Right renal cortex interstitium (tissue), 3 donors: ENCODE measurements at places on chromosomes 2 and 18. TPM values are rescaled to one million over a fixed set of nuclear protein-coding genes. Genes with fewer than 3 reads are reported as not detected.

Gene ICA1L
- 12.8 TPM for polyA plus RNA-seq

Gene CNRIP1
- polyA plus RNA-seq, result 23.8 TPM

Gene KCNIP3
- polyA plus RNA-seq, result 14.4 TPM

Gene MAP2
- 28.6 TPM for polyA plus RNA-seq

Gene ANO7
- polyA plus RNA-seq, result 2.1 TPM

Gene MARS2
- polyA plus RNA-seq, result 8.1 TPM

Gene HPCAL1
- polyA plus RNA-seq, result 29.6 TPM

DNA sequence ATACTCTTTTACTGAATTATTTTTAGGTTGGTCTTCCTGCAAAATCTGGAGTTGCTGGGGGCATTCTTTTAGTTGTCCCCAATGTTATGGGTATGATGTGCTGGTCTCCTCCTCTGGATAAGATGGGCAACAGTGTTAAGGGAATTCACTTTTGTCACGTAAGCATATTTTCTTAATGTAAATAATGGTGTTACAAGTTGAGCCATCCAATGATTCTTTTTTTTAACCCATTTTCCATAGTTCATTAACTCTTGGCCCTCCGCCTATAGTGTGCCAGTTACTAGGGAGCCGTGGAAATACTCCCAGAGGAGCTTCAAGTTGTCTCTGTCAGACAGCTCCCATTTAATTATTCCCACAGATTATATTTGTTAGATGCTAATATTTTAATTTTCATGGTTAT, 49.8 kb downstream of the GLS start:
- no peak for DNase-seq

GRCh38 chr18:2706903-2707302, 51.4 kb downstream of the SMCHD1 start:
- DNase-seq, result no peak

- no peak for DNase-seq
Observed at GRCh38 chr2:238927746-238928519, 80.0 kb downstream of the TWIST2 start.

GRCh38 chr2:101124643-101125366, 26.4 kb downstream of the TBC1D8 start:
- no peak for DNase-seq

DNA sequence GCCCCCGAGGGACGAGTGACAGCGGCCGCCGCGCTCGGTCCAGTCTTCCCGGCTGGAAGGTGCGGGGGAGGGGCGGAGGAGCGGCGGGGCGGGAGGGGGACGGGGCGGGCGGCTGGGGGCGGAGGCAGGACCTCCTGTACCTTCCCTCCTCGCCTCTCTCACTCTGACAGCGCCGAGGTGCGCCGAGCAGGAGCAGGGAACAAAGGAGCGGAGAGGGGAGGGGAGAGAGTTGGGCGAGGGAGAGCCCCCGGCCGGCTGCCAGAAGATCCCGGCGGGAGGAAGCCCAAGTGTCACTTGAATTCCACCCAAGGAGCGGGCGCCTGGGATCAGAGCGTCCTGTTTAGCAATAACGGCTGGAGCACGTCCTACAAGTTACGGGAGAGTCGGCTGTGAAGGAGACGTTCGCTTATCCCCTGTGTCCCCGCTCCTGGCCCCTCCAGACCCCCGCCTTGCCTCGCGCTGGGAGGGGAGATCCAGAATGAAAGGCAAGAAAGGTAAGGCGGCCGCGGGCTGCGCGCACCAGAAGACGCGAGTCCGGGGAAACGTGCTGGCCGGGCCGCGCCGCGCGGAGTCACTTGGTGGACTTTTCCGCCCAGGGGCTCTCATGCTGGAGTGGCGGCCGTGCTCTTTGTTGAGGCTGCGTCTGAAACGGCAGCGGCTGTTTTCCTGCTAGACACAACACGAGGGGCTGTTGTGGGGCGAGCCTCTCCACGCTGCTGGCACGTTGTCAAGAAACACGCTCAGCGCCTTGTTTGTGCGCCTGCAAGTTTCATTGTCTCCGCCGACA, at the start of gene TGIF1:
Gene TGIF1 (plus strand): TSS at position 161 of the 787 bp plus-strand sequence. CDS start 318 bp downstream, at position 479.
- peak; percentile 67 for DNase-seq

DNA sequence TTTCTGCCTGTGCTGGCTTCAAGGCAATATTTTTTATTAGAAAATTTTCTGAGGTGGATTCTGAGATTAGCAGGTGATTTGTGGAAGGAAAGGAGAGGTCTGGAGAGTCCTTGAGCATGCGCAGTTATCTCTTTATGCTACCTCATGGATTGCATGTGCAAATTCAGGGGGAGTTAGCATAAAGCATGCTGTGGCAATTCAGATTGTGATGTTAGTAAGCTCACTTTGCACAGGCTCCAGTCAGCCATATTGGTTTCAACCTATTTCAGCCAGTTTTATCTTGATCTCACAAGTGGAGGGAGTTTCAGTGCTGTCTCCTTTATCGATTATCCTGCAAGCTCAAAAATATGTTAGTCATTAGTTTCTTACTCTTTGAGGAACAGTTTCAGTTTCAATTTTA, 2012.3 kb upstream of the PIK3C3 start:
- no peak for DNase-seq

GRCh38 chr2:109343460-109343859, 214.5 kb downstream of the SH3RF3 start:
- no peak for DNase-seq

DNA sequence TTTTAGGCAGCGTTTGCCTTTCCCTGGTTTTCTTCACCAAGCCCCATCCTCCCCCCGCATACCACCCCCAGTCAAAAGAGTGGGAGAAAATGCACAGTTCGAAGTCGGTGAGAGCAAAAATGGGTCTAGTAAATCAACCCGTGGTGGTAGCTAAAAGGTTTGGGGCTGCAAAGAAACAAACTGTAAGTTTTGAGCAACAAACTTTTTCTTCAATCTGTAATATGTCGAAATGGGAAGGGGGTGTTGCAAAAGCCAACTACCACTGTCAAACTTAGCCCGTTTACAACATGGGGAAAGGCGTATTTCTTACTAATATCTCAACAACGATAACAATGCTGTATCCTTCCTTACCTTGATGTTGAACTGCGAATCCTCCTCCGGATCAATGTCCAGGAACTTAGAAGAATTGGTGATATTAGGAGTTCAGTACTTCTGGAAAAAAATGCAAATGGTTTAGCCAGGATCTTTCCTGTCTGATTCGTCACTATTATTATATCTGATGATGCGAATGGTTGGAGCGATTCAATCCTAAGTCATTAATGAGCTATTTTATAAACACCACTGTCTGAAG, 2.4 kb upstream of the SATB2 start:
- no peak for DNase-seq

DNA sequence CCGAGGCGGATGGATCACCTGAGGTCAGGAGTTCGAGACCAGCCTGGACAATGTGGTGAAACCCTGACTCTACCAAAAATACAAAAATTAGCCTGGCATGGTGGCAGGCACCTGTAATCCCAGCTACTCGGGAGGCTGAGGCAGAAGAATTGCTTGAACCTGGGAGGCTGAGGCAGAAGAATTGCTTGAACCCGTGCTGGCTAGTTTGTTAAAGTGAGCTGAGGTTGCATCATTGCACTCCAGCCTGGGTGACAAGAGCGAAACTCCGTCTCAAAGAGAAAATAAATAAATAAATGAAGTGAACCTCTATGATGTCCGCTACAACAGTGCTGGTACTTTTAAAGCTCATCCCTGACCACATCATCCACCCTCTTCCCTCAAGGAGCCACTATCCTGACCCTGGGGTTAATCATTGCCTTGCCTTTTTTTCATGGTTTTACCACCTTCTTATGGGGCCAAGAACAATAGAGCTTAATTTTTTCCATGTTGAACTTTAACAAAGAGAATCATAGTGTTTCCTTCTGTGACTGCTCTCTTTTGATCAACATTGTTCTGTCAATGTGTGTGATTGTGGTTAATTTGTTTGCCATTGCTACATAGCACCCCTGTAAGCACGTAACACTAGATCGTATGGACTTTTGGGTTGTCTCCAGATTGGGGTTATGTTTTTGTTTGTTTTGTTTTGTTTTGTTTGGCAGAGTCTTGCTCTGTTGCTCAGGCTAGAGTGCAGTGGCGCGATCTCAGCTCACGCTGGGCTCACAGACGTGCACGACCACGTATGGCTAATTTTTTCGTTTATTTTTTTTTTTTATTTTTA, 17.1 kb upstream of the ATRAID start:
- no peak for DNase-seq

DNA sequence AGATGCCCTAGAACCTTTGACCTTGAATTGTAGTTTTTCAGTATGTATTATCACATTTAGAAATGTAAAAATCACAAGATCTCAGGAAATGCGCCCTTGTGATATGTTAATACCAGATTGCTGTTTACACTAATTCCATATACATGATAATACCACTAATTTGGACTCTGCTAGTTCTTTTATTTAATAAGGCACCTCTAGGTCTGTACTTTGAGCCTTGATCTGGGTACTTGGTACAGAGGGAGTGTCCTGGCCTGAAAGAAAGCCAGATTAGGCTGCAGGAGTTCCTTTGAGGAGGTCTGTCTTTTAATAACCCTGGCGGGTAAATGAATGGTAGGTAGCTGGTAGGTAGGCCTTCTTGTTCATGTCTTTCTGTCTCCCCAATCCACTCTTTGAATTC, 26.3 kb downstream of the PLEKHA3 start:
- no peak for DNase-seq

DNA sequence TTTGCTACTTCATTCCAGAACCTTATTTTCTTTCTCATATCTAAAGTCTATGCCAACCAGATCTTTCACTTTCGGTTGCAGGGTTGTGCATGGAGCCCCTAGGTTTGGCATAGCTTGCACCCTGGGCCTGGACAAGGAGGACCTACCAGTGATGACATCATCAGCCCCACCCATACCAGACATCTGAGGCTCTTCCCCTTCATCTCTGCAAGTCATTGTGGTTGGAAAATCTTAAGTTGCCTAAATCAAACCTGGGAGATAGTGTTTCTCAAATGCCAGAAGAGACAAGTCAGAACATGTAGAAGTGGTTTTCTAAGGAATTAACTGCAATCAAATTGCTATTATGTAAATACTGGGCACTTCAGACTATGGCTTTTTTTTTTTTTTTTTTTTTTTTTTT, 363.3 kb downstream of the ZNF516 start:
- DNase-seq, result no peak

DNA sequence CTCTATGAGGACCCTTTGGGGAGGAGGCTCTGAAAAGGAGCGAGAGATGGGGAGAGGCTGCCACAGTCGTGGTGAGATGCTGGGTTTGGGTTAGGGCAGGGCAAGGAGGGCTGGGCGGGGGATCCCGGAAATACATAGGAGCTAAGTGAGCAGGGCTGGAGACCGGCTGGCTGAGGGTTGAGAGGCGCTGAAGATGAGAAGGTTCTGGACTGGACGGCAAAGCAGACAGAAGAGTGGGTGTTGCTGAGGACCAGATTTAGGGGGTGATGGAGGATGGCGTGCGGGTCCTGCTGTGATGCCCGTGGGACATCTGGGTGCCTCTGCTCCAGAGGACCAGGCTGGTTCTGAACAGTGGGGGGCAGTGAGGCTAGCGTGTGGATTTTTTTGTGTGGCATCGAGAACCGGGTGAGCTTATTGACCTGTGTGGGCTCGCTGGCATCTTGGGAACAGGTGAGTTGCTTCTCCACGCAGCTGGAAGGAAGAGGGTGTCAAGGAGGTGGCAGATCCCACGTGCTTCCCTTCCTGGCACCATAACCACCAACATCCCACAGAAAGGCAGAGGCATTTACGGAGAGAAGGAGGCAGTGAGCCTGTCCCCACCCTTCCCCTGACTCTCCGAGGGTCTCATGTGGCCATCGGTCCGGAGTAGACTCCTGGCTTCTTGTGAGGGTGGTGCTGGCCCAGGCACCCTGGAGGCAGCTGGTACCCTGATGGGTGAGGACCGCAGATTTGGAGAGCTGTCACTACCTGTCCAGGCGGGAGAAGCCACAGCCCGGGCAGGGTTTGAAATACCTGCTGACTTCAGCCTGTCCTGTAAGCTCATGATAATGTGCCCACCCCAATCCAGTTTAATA, 70.3 kb downstream of the ASB1 start:
- DNase-seq, result no peak

DNA sequence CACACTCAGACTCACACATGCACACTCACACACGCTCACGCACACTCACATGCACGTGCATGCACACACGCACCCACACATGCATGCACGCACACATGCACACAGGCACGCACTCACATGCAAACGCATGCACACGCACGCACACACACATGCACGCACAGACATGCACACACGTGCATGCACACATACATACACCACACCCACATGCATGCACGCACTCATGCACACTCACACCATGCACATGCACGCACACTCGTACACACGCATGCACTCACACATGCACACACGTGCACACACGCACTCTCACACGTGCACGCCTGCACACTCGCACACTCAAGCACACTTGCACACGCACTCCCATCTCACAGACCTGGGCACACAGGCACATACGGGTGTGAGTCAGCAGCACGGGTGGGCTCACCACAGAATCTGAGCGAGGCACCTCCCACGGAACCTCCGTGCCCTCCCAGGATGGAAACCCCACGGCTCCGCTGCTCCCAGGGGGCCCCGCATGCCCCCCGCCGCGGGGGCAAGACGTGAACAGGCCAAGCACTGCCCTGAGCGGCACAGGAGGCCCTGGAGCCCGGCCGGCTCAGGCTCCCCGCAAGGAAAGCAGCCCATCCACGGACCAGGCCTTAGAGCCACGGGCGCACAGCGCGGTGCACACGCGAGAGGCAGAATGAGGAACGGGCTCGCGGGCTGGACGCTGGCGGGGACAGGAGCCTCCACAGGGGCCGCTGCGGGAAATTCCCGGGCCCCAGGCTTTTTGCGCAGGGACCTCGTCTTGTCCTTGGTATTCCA, 8.4 kb upstream of the KCNG2 start:
- no peak for DNase-seq

DNA sequence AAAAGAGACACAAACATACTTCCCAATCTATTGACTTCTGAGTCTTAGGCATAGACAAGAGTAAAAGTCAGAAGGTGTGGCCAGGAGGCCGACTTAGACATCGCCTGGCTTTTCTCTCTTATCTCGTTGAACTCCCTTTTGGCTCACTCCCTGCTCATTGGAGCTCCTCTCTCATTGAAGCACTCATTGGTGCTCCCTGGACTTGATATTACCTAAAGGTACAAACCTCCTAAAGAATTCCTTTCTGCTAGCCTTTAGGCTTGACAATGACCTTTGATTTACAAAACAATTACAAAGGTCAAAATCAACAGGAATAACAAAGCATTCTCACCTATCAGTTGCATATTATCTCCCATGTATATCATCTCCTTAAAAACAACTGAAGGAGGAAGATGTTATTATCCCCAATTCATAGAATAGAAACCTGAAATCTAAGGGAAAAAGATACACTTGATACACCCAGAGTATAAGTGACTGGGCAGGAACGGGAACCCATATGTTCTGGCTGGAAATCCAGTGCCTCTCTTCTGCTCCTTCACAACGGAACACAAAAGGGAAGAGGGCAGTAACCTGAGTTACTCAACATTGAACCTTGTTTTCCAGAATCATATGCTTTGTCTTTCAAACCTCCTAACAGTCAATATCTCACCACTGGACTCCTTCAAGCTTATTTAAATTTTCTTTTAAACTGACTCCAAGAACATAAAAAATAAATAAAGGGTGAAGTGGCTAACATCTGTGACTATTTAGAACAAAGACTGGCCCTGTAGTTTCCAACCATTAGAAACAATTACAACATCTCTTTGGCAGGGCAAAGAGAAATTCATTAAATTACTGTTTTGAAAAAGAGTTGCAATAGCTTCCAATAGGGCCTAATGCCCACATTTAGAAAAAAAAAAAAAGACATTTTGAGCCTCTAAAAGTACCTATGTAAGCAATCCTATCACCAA, 1247.9 kb downstream of the LRP1B start:
- DNase-seq, result no peak

GRCh38 chr2:171550613-171551012, 28.3 kb downstream of the CYBRD1 start:
- DNase-seq, result no peak

GRCh38 chr2:226117510-226118065, 682.0 kb downstream of the IRS1 start:
- DNase-seq, result no peak
